ENCODE measurements at places on chromosomes 7 and 10.

DNA sequence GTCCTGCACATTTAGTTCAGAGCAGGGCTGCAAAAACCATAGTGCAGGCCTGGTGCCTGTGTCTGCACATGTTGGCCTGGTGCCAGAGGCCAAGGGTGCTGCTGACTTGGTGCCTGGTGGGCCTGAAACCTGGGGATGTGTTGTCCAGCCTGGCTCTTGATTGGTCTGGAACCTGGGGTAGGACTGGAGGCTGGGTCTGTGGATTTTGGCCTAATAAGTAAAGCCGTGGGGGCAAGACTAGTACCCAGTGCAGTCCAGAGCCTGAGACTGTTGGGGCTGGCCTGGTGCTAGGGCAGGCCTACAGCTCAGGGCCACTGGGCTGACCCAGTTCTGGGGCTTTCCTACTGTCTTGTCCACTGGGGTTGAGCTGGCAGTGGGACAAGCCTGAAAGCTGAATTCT lies 817.9 kb downstream of the DNAJB9 start:
- no peak for DNase-seq

DNA sequence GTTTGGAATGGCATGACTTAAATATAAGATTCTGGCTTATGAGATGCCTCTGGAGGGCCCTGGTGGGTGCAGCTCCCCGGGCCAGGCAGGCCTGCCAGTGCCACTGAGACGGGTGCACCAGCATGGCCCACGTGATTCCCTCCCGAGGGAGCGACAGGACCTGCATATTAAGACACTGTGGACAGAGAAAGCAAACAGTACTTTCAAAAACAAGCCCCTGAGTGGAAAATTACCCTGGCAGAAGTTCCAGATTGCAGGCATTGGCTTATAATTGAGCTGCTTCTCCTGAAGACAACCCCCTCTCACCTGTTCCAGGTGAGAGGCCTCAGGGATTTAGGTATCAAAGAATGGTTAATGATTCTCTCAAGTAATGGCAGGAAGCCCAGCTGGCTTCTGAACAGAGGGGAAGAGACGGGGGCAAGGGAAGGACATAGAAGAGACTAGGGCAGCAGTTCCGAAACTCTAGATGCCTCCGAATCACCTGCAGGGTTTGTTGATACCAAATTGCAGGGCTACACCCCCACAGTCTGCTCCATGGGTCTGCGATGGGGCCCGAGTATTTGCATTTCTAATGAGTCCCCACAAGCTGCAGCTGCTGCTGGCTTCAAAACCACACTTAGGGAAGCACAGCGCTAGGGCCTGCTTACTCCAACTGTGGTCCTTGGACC lies 66.0 kb upstream of the DOCK1 start:
- no peak for DNase-seq

GRCh38 chr10:43905512-43906236 lies 257.0 kb upstream of the ZNF32 start:
- DNase-seq, result no peak

DNA sequence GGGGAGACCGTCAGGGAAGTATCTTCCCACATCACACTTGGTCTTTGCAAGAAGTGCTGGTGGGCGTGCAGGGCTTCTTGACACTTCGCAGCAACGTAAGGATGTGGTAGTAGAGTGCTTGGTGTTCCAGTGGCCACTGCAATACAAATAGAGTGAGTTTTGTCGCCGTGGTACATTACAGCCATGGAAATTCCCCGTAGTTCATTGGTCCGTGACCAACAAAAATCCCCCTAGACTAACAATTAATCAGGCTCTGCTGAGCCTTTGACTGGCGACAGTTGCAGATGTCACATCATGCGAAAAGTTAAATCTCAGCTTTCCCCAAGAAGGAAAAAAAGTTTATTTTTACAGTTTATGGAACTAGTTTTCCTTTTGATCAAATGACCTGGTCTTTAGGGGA lies 134.7 kb downstream of the MGMT start:
- DNase-seq, result no peak

DNA sequence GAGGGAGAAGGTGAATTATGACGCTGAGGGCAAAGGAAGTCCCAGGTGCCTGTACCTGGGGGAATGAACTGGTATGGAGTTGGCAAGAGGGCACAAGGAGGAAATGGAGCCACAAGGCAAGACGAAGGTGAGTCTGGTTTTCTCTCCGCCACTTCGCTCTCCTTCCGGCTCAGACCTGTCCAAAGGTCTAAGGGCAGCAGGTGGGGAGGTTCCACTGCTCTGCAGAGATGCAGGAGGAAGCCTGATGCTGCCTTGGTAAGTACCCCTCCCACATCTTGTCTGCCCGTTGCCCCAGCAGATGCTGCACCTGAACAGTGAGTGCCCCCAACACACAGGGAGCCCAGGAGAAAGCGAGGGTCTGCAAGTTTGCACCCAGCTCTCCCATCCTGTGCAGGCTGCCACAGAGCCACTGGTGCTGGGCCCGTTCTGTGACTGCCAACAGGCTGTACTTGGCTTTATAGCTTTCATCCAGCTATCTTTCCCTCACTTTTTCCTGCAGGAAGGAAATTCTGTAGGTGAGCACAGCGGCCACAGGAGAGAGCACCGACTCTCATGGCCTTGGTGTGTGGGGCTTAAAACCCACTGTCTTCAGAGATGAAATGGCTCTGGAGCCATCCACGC lies 235.2 kb downstream of the COBL start:
- DNase-seq, result no peak

DNA sequence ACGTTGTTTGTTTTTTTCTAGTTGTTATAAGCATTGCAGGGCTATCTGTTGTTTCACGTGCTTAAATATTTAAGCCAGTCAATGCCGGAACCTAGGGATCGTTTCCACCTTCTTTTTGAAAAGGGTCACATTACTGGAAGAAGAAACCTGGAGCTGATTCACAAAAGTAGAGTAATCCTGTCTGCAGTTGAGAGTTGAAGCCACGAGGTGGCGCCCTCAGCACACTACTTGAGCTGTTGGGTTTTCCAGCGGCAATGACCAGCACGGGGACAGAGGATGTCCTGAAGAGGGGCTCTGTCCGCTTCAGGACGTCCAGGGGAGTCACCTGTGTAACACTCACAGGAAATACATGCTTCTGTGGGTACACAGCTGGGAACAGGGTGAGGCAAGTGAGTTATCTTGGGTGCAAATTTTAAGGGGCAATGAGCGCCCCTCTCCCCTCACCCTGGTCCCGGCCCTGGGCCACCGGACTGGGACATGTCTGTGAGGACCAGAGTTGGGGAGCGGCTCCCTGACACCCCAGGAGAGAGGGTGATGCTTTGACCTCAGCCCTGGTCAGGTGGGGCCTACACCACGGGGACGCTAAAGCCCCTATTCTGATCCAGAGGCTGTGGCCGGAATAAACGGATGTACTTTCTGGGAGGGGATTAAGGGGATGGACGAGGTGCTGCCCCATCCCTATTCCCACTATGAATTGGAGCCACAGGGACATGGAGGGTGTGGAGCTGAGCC lies 26.3 kb upstream of the WDFY4 start:
- DNase-seq, result peak; percentile 57

DNA sequence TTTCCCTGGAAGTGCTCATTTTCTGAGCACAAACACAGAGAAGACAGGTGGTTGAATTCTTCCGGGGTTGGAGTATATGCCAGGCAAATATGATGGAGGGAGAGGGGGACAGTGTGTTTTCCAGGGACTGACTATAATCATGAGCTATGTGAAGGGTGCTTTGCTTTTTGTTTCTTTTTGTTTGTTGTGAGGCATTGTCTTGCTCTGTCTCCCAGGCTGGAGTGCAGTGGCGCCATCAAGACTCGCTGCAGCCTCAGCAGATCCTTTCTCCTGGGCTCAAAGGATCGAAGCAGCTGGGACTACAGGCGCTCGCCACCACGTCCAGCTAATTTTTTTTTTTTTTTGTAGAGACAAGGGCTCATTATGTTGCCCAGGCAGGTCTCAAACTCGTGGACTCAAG lies 47.3 kb upstream of the CPN1 start:
- no peak for DNase-seq

DNA sequence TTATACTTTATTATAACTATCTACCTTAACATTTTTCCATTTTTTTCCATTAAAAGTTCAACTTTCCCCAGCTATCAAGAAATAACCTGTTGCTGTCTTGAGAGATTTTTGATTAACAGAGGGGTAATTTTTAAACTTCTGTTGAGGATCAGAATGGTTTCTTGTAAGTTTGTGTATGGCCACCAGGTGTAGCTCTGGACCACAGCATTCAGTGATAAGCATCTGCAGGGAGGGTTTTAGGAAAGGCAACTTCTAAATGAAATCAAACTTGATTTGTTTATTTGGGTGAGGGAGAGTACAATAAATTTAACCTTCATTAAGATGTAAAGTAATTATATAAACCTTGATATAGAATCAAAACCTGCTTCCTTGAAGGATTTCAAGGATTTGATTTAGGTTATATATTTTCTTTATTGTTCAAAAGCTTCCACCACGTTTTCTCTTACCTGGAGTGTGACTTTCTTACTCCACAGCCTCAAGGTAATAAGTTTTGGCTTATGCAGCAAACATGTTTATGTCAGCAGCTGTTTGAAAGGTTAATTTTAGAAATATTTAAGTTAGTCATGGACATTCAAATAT lies 153.3 kb downstream of the STK31 start:
- DNase-seq, result peak; percentile 47

- peak; percentile 8 for DNase-seq
Observed at GRCh38 chr7:90345595-90346335, 751 bp upstream of the GTPBP10 start.
